ENCODE measurements at places on chromosomes 7 and 10.

- no peak overlapping the region for H3K27ac ChIP-seq
- no peak overlapping the region for H3K4me3 ChIP-seq
- H3K36me3 ChIP-seq: no peaks in the 10 kb centered on the region
- no peak for DNase-seq
Measured at GRCh38 chr10:79378383-79378646, 31.0 kb downstream of the PPIF start.

DNA sequence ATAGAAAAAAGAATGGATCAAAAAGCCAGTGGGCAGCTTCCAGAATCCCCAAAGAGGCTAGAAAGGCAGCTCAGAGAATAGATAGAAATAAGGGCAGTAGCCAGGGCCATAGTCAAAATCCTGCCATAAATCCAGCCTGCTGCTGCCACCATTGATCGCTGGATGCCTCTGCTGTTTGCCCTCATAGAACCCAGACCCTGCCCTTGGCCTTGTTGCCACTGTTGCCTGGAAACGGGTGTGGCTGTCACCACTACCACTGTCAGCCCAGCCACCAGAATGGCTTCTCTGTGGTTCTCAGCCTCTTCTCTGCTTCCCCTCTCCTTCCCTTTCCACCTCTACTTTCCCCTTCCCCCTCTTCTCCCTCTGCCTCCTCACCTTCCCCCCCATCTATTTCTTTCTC lies 57.8 kb downstream of the HHEX start:
- no peaks in the 10 kb centered on the region for H3K27me3 ChIP-seq
- H3K4me1 ChIP-seq: no peaks in the 10 kb centered on the region
- H3K36me3 ChIP-seq: no peaks in the 10 kb centered on the region
- H3K27ac ChIP-seq: no peak overlapping the region

- no peak overlapping the region for H3K27ac ChIP-seq
- H3K4me3 ChIP-seq: no peak overlapping the region
- H3K4me1 ChIP-seq: peaks cover 7% of the 10 kb centered on the region
- no peak for DNase-seq
Measured at GRCh38 chr7:90592033-90592432, 4.1 kb upstream of the CDK14 start.

GRCh38 chr7:146956321-146956720 lies 839.7 kb downstream of the CNTNAP2 start:
- no peaks in the 10 kb centered on the region for H3K4me1 ChIP-seq
- no peak for DNase-seq
- no peaks in the 10 kb centered on the region for H3K36me3 ChIP-seq
- no peak overlapping the region for H3K27ac ChIP-seq
- H3K27me3 ChIP-seq: no peaks in the 10 kb centered on the region

DNA sequence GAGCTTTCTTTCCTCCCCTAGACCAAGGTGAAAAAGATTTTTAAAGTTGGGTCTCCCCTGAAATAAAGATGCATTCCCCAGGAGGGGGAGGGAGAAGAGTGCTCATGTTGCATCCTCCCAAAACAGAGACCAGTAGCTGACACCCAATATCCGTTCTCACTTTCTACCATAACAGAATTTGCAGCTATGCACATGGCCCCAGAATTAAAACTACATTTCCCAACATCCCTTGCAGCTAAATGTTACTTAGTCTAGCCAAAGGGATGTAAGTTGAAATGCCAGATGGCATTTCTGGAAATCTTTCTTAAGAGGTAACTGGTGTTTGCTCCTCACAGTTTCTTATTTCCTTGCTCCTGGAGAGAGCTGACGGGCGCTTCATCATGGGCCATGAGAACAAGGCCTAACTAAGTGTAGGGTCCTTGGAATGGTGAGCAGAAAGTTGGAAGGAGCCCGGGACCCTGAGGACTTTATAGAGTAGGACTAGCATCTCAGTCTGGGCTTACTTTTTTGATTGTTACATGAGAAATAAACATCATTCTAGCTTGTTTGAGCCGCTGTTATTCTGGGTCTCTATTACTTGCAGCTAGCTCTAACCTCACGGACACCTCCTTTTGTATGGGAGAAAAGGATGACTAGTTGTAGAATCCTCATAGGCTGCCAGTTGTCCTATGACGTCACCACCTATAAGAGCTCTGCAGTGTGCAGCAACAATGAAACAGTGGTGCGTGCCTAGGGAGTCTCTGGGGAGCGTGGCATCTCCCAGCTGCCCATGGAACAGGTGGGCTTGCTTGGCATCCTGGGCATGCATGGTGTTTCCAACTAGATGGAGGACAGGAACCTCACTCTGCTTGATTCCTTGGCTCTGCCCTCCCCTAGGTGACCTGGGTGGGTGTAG lies 46.1 kb upstream of the EXOC6 start:
- H3K36me3 ChIP-seq: no peaks in the 10 kb centered on the region
- no peak for DNase-seq
- H3K27ac ChIP-seq: no peak overlapping the region
- no peak overlapping the region for H3K4me3 ChIP-seq

DNA sequence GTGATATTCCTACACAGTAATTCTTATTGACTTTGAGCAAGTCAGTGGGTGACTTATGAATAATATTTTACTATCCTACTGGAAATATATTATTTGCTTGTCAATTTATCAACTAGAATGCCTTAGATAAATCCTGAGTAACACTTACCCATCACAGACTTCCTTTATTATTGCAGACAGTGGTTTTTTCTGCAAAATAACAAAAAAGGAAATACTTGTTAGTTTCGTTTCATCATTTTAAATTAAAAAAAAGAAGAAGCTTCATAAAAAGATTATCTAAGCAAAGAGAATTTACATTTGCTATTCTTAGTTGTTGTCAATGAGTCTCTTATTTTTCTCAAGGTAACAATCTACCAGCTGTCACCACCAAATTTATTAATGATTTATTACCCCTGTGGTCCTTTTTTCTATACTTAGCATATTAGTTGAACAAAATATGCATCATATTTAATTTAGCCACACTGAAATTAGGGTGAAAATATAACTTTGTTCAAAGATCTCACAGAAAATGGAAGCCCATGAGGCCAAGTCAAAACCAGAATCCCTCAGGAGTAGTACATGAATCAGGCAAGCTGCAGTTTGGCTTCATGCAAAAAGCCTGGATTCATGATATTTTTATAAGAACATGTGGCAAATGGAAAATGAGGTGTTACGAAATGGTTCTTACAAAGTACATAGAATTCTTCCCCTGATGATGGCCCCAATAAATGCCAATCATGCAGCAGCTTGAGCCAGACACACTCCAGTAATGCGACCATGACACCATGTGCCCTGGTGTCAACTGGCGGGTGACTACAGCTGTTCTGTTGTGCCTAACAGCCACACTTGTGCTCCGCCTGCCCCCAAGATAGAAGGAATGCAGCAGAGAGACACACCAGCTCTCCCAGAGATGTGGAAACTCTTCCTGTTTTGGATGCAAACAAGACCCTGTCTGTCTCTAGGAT lies 132.6 kb downstream of the ELMO1 start:
- H3K27me3 ChIP-seq: no peaks in the 10 kb centered on the region
- H3K27ac ChIP-seq: no peak overlapping the region
- no peak overlapping the region for H3K4me3 ChIP-seq
- no peak for DNase-seq
- no peaks in the 10 kb centered on the region for H3K36me3 ChIP-seq

DNA sequence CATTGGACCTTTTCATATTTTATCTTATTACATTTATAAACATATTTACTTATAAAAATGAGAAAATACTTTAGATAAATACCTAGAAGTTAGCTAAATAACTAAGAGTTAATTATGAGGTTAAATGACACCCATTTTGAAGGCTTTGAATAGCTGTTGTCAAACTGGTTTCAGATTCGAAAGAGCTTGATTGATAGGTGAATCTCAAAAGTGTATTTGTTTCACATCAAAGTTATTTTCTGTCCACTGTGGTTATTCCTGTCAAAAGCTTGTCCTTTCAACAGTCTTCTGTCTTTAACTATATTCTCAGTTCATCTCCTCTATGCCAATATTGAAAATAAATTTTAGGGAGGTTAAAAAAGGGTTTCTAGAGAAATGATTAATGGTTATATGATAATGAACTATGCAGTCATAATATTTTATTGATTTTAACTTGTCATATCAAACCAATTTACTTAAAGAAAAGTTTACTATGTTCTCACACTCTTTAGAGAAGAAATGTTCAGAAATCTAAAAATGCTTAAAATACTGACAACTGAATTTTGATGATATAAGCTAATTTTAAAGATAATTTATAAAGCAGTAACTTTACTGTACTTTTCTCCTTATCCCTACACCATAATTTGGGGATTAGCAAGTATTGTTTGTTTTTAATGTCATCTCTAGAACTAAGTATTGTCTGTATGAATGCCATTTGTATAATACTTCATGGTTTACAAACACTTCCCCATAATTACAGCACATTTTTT lies 72.0 kb upstream of the FOXP2 start:
- no peaks in the 10 kb centered on the region for H3K4me1 ChIP-seq
- no peak for DNase-seq
- no peaks in the 10 kb centered on the region for H3K36me3 ChIP-seq

DNA sequence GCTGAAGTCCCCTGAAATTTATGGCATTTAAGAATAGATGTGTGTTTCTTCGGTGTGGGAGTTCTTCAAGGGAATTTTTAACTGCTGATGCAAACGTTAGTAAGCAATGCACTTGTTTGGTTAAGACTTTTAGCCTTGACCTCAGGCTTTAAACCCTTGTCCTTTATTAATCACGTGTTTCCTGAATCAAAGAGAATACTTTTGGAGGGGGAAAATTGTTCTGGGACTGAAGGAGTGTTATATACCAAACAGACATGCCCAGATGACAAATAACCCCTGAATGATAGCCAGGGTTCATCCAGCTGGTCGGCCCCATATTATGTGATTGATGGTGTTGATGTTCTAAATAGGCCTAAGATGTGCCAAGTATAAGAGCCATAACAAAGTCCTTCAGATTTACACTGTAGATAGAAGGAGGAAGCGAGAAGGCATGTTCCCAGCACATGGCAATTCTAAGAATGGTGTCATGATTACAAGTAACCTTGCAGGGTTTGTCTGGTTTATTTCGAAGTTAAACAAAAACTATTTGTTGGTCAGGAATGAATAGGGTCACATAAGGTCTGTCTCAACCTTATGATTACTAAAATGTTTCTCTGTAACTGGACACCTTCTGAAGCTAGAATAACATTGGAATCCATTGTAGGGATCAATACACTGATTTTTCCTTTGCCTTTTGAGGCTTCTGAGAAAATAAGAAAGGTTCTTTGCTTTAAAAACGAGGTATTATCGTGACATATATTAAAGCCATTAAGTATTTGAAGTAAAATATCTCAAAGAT lies 124.2 kb upstream of the SEM1 start:
- H3K36me3 ChIP-seq: no peaks in the 10 kb centered on the region
- H3K4me3 ChIP-seq: no peak overlapping the region
- no peaks in the 10 kb centered on the region for H3K4me1 ChIP-seq
- no peak for DNase-seq
- no peaks in the 10 kb centered on the region for H3K27me3 ChIP-seq

- H3K4me1 ChIP-seq: peaks cover 21% of the 10 kb centered on the region
- H3K36me3 ChIP-seq: no peaks in the 10 kb centered on the region
- no peaks in the 10 kb centered on the region for H3K27me3 ChIP-seq
- H3K4me3 ChIP-seq: no peak overlapping the region
Measured at GRCh38 chr7:106731187-106731586, 70.2 kb upstream of the CCDC71L start.

- H3K4me3 ChIP-seq: no peak overlapping the region
- DNase-seq: no peak
- H3K4me1 ChIP-seq: peaks cover 9% of the 10 kb centered on the region
- no peaks in the 10 kb centered on the region for H3K27me3 ChIP-seq
- H3K27ac ChIP-seq: no peak overlapping the region
Measured at GRCh38 chr10:97701438-97702069, 12.0 kb upstream of the MARVELD1 start.

- no peak for DNase-seq
- no peaks in the 10 kb centered on the region for H3K36me3 ChIP-seq
- H3K27ac ChIP-seq: no peak overlapping the region
- H3K4me3 ChIP-seq: no peak overlapping the region
Measured at GRCh38 chr10:117223693-117224430, 17.1 kb upstream of the SLC18A2 start.

DNA sequence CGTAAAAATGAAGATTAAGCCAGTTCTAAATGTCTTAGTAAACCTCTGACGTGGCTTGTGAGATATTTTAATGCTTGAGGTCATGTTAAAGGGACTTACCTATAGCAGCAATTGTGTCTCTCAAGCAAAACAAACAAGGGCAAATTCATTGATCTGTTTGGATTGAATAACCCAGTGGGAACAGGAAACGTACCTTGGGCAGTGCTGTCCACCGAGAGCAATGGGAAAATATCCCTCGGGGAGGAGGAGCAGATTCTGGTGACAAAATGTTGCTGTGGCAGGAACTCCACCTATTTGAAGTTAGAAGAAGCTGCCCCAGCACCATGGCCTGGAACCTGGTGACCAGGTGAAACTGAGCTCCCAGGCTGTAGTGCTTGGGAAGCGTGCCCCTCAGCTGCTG lies 107.1 kb upstream of the FZD8 start:
- DNase-seq: no peak
- no peak overlapping the region for H3K27ac ChIP-seq
- H3K4me1 ChIP-seq: no peaks in the 10 kb centered on the region
- H3K27me3 ChIP-seq: peaks cover 6% of the 10 kb centered on the region
- no peaks in the 10 kb centered on the region for H3K36me3 ChIP-seq
- no peak overlapping the region for H3K4me3 ChIP-seq

DNA sequence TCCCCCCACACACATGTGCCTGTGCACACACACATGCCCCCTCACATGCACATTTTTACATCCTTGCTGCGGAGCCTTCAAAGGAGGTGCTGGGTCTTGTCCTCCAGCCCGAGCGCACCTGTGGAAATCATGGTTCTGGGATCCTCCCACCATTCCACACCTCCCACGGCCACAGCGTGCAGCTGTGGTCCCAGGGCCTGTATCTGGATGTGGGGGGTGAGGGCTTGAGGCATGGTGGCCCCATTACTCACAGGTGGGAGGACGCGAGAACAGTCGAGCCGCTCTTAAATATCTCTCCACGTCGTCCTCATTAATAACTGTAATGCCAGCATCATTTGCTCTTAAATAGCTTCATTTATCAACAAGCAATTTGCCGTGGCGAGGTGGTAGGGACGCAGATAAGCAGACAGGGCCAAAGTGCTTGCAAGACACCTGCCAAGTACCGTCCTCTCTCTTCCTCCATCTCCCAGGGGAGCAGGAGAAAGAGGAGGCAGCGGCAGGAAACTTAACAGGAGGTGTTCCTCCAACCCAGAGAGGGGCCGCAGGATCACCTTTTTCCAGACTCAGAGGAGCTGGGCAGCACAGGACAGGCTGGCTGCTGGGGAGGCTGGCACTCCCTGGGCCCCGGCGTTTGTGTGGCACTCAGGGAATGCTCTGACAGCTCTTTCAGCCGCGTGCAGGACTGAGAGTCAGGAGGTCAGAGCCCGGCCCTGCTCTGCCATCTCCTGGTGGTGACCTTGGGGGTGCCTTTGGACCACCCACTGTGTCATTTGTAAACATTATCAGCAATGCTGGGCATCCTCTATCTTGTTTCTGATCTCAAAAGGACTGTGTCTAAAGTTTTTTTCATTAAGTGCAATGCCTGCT lies 87.4 kb downstream of the CDH23 start:
- no peaks in the 10 kb centered on the region for H3K4me1 ChIP-seq
- H3K27me3 ChIP-seq: no peaks in the 10 kb centered on the region

- H3K4me3 ChIP-seq: no peak overlapping the region
- no peaks in the 10 kb centered on the region for H3K36me3 ChIP-seq
- H3K4me1 ChIP-seq: peaks cover 11% of the 10 kb centered on the region
- DNase-seq: no peak
Measured at GRCh38 chr7:134720091-134720935, 59.1 kb upstream of the CALD1 start.
